Activated T-helper 1 cell treated with anti-CD3 and anti-CD28 coated beads, Interleukin-2, amount 50 U/mL, for 16 hours (primary cell): ENCODE measurements at places on chromosomes 6 and 20.

DNA sequence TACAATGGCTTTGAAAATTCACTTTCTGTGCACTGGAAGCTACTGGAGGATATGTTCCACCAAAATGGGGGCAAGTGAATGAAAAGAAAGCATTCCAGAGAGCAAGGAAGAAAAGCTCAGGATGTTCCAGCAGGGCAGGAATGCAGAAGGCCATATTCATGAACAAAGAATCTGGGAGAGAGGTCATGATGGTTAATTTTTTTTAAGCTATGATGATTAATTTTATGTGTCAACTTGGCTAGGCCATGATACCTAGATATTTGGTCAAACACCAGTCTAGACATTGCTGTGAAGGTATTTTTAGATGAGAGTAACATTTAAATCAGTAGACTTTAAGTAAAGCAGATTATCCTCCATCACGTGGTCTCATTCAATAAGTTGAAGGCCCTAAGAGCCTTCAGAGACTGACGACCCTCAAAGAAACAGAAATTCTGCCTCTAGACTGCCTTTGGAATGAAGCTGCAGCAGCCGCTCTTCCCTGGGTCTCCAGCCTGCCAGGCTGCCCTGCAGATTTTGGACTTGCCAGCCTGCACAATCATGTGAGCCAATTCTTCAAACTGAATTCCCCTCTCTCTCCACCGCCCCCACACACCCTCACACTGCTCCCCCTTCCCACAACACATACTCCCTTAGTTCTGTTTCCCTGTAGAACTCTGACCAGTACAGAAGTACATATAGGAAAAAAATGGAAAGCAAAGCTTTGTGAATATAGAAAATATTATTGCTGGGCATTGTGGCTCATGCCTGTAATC is 20.1 kb upstream of the GCM1 start:
- no peak for DNase-seq

DNA sequence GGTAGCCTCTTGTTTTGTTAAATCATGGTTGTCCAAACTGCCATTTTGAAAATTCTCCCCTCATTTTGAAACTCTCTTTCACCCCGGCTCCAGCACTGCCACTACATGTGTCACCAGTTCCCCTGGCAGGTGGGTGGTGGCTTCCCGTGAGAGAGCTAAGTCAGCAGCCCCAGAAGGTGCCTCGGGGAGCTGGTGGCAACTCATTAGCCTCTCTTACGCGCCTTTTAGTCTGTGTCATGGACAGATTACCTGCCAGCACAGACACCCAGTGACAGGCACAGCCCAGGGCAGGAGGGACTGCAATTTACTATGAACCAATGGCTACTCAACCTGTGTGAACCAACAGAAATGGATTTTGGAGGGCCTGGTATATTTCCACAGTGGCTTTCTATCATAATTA is 147.1 kb upstream of the SASH1 start:
- DNase-seq, result no peak

DNA sequence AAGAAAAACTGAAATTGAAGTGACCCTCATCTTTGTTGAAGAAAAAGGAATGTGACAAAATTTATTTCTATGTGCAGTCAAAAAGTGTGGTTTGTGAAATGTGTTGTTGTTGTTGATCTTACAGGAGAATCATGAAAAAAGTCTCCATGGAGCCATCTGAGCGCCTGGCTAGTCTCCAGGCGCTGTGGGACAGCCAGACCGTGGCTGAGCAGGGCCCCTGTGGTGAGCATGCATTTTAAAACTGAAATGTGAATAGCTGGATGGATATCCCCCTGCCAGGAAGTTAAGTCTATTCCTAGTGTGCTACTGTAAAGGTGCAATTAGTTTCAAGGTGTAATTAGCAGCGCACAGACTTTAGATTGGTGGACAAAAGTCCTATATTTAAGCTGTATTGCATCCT is 170.6 kb downstream of the CARMIL1 start:
- DNase-seq, result no peak

- no peak for DNase-seq
These were observed 506.6 kb downstream of the DHX35 start for GRCh38 chr20:39468703-39469102.

DNA sequence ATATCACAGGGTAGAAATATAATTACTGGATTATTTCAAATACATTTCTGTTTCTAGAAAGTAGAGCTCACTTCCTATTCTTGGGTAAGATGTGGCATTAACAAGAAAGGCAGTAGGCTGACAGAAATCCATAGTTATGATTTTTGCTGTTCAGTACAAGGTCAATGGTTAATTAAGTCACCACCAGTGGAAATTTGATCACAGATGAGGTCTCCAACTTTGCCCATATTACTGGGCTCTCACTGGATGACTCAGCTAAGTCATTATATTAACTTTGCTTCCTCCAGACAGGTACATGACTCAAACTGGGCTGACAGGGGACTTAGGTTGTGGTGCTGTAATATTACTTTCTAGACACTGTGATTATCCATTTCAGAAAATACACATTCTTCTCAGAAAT is 212.4 kb downstream of the GRIK2 start:
- DNase-seq, result no peak
